ENCODE measurements at places on chromosomes 3 and 15.

DNA sequence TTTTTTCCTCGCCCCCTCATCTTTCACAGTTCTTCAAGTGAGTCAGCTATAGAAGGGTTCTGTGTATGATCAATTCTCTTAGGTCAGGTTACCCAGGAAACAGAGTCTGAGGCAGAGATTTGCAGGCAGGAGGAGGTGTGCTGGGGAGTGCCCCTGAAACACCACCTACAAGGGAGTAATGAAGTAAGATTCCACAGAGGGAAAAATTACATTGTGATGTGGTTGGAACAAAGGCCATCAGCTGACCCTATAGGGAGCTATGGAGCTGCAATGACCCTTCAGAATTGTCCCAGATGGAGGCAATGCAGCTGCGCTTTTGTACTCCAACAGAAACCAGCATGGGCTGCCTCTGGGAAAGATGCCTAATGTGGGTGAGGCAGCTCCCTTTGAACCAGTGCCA is 142.2 kb upstream of the CNTN3 start:
- no peak for DNase-seq

GRCh38 chr3:98784666-98785600 is 21.8 kb downstream of the ST3GAL6 start:
- DNase-seq: no peak

DNA sequence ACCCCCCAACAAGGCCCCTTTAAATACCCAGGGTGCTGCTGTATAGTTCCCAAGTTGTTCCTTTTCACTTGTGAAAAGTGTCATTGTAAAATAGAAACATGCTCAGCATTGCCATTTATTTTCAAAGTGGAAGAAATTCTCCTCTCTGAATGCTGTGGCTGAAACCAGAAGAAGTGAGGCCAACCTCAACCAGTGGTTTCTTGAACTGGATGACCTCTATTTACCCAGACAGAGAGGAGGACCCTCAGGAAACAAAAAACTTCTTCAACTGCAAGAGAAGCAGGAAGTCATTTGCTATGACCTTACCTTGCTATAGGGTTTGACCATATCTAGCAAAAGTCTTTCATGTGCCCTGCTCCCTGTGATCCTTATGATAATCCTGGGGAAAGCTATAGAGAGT is 209.7 kb upstream of the RARB start:
- DNase-seq: no peak

DNA sequence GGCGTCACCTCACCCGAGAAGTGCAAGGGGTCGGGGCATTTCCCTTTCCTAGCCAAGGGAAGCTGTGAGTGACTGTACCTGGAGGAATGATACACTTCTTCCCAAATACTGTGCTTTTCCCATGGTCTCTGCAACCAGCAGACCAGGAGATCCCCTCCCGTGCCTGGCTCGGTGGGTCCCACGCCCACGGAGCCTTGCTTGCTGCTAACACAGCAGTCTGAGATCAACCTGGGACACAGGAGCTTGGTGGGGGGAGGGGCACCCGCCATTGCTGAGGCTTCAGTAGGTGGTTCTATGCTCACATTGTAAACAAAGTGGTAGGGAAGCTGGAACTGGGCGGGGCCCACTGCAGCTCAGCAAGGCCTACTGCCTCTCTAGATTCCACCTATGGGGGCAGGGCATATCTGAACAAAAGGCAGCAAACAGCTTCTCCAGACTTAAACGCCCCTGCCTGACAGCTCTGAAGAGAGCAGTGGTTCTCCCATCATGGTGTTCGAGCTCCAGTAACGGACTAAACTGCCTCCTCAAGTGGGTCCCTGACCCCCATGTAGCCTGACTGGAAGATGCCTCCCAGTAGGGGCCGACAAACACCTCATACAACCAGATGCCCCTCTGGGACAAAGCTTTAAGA is 31.4 kb upstream of the ABHD5 start:
- no peak for DNase-seq

DNA sequence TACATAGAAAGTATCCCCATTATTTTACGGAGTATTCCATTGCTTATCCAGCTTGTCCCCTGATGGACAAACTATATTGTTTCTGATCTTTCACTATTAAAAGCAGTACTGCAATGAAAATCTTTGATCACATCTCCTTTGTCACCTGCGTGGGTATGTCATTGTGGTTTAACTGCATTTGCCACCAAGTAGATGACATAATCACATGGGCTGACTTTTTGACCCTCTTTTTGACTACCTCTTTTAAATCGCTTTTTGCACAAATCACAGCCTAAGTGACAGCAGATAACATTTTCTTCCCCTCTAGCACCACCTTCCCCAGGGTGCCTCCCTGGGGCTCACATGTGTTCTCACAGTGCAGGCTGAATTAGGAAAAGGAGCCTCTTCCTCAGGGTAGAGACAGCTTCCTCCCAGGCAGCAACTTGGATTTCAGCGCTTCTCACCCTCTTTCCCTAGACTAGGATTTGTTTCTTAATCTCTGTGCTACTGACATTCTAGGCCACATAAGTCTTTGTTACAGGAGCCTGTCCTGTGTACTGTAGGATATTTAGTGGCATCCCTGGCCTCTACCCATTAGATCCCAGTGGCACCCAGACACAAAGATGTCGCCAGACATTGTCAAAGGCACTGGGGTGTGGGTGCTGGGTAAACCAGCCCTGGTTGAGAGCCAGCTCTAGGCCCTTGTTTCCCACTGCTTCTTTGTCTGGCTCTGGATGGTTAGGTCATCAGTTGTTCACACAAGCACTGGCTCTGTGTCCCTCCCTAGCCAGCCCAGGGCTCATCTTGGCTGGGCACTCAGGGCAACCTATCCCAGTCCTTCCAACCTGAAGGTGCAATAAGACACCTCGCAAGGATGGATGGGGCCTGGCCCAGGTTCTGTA is 1.3 kb upstream of the RBP1 start:
- no peak for DNase-seq

- DNase-seq: no peak
These were observed 20.5 kb downstream of the GALK2 start for GRCh38 chr15:49190586-49190985.

- no peak for DNase-seq
These were observed 51.9 kb upstream of the TMEM115 start for GRCh38 chr3:50411229-50411628.

DNA sequence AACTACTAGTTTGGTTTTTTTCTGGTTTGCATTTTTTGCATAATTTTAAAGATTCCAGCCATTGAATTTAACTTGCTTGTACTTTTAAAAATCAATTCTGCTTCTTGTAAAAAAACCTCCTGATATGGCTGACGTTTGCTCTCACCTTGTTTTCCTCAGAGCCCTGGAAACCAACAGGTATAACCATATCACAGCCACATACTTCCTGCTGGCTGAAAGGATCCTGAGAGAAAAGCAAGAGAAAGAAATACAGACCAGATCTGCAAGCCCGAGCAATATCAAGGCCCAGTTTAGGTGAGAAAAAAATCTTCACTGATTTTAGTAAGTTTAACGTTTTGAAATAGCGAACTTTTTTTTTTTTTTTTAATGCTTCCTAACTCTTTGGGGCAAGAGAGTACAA is 56.8 kb downstream of the SNRK start:
- DNase-seq: no peak

DNA sequence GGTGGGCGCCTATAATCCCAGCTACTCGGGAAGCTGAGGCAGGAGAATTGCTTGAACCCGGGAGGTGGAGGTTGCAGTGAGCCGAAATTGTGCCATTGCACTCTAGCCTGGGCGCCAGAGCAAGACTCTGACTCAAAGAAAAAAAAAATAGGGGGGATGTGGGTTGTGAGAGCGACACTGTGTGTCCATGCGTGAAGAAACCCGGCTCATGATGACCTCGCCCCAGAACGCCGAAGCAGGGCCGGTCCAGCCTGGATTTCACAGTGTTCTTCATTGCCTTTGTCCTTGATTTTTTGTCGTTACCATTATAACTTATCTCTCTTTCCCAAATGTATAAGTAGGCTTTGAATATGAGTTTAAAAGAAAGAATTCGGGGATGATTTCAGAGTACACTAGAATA is 128.7 kb downstream of the PGPEP1L start:
- DNase-seq: no peak

DNA sequence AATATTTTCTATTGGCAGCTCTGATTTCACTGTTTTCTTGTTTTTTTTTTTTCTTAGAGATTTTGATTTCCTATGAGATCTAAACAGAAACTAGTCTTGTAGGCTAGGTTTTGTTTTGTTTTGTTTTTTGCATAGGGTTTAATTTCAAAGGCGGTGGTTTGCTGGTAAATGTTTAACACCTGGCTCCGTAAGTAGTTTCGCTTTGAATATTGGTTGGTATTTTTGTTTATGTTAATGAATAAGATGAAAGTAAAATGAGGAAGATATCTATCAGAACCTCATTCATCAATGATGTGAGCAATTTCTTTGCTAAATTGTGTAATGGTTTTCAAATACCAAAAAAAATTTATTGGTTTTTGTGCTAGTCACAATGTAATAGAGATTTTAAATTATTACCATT is 39.7 kb upstream of the TM4SF1 start:
- DNase-seq: no peak

- DNase-seq: no peak
These were observed 58.7 kb downstream of the TPRA1 start for GRCh38 chr3:127531821-127532220.

DNA sequence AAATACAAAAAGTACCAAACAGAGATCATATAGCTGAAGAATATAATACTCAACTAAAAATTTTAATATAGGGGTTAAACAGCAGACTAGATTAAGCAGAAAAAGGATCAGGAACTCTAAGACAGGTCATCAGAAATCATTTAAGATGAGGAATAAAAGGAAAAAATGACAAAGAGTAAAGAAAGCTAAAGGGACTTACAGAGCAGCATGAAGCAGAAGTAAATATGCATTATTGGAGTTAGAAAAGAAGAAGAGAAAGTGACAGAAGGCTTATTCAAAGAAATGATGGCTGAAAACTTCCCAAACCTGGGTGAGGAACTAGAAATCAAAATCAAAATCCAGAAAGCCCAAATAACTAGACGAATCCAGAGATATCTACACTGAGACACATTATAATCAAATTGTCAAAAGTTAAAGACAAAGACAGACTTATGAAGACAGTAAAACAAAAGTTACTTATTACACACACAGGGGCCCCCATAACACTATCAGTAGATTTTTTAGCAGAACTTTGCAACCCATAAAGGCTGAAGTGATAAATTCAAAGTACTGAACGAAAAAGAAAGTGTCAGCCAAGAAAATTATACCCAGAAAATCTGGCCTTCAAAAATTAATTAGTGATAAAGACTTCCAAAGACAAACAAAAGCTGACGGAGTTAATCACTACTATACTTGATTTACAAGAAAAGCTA is 95.6 kb downstream of the SCAPER start:
- no peak for DNase-seq

DNA sequence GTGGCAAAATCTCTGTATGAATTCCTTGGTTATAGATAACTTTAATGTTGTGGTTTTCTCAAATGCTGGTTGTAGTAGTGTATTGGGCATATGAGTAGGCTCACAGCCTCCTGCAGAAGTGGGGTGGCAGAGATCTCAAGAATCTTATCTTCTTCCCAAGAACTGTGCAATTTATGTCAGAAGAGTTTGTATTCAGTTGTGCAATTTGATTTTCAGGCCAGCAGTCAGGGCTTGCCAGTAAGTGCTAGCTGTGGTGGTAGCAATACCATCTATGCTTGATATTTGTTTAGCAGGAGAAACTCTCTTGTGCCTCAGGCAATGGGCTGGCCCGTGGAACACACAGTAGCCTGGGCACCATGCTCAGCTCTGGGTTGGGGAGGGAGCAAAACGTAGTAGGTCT is 58.4 kb upstream of the GOLIM4 start:
- DNase-seq: no peak

- no peak for DNase-seq
These were observed 20.1 kb upstream of the GOLGA6L2 start for GRCh38 chr15:23467110-23467600.

DNA sequence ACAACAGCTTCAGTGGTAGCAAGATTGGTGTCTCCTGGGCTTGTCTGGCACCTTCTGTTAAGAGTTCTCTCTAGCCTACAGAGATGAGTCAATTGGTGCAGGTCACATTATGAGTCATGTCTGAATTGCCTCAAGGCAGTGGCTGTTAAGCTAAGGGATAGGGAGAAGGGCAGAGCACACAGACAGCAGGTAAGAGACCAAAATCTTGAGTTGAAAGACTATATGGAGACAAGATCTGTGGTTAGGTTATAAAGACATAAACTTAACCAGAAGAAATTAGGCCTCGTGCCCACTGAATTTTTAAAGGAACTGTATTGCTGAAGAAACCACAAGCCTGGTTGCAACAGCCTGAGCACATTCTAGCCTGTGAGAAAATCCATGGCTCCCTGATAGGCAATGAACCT is 19.2 kb upstream of the KPNA1 start:
- DNase-seq: no peak

GRCh38 chr3:12227833-12228232 is 61.0 kb upstream of the PPARG start:
- DNase-seq: no peak

- no peak for DNase-seq
These were observed 933 bp downstream of the DZIP1L start for GRCh38 chr3:138114431-138114918.

- no peak for DNase-seq
These were observed 56.4 kb upstream of the ARRDC4 start for GRCh38 chr15:97903971-97904572.

- no peak for DNase-seq
These were observed 6.6 kb downstream of the DTWD1 start for GRCh38 chr15:49627407-49627877.

DNA sequence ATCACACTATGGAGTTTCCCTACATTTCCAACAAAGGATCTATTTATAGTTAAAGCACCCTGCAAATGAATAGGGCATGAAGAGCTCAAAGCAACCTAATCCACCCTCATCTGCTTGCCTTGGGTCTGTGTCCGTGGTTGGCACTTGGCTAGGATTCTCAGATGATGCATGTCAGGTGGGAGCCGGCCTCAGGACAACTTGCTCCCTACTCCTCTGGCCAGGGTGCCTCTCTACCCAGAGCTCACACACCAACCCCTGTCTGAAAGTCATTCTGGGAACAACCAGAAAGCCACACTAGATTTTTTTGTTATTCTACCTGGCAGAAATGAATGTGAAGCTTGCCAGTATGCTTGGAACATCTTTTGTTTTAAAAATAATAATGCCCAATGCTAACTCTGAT is 13.2 kb downstream of the ARHGEF3 start:
- no peak for DNase-seq

- DNase-seq: no peak
These were observed 541.1 kb downstream of the AGBL1 start for GRCh38 chr15:86620641-86621349.

GRCh38 chr3:71441217-71441924 is 142.2 kb downstream of the FOXP1 start:
- DNase-seq: no peak

GRCh38 chr3:73431183-73431900 is 193.4 kb downstream of the PDZRN3 start:
- no peak for DNase-seq

DNA sequence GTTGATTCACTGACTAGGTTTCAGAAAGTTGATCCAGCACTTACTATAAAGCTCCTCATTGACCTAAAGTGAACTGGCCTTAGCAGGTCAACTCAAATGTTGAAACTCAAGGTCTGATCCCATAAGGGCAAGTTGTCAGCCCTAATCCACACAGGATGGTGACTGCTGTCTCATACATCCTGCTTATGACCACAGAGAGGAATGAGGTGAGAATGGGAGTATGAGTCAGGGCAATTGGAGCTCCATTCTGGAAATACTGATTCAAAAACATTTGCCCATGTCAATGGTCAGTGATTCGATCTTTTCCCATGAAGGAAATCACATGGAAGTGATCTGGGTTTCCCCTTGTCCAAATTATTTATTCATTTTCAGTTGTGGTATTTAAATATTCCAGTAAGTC is 78.7 kb downstream of the ZNF385D start:
- DNase-seq: no peak

GRCh38 chr3:24843955-24844354 is 349.3 kb upstream of the THRB start:
- DNase-seq: no peak
